ENCODE measurements at places on chromosomes 4 and X.
A peak's percentile ranks its signal among the peaks of the same experiment; 100 is the strongest.

GRCh38 chrX:154751203-154751668 lies 359 bp upstream of the GAB3 start:
- DNase-seq, result no peak

- no peak for DNase-seq
These were observed 1.9 kb upstream of the SEPTIN6 start for GRCh38 chrX:119694601-119695534.

- DNase-seq, result peak; percentile 5
These were observed 31.3 kb downstream of the DRD5 start for GRCh38 chr4:9812501-9813340.

DNA sequence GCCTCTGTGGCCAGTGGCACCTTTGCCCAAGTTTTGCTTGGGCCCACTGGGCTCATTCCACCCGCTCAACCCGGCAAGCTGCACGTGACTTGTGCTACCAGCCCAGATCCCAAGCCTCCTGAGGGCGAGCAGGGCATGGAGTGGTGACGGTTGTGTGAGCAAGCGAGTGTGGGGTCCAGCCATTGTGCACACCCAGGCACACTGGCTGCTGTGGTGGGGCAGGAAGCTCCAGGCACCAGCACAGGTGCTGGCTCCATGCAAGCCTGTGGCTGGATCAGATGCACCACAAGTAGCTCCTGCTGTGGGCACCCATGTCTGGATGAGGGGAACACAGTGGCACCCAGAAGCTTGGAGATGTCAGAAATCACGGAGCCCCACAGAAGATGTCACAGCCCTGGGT lies 557.0 kb upstream of the GNPDA2 start:
- no peak for DNase-seq

GRCh38 chr4:102390438-102390837 lies 45.2 kb upstream of the SLC39A8 start:
- DNase-seq, result peak; percentile 10

DNA sequence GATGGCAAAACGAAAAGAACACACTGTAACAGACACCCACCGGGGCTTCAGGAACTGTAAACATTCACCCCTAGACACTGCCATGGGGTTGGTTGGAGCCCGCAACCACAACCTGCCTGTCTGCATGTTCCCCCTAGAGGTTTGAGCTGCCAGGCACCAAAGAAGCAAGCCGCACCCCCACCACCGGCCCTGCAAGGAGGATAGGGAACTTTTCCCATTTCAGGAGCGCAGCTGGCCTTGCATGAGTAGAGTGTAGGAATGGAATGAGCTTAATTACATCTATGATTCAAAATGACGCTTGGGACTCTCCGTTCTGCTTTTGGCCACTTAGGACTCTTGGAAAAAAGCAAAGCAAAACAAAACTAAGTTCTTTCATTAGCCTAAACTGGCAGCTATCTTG lies 243.6 kb upstream of the CTSO start:
- no peak for DNase-seq

GRCh38 chr4:53557669-53558064 lies 33.6 kb downstream of the LNX1 start:
- DNase-seq, result no peak

DNA sequence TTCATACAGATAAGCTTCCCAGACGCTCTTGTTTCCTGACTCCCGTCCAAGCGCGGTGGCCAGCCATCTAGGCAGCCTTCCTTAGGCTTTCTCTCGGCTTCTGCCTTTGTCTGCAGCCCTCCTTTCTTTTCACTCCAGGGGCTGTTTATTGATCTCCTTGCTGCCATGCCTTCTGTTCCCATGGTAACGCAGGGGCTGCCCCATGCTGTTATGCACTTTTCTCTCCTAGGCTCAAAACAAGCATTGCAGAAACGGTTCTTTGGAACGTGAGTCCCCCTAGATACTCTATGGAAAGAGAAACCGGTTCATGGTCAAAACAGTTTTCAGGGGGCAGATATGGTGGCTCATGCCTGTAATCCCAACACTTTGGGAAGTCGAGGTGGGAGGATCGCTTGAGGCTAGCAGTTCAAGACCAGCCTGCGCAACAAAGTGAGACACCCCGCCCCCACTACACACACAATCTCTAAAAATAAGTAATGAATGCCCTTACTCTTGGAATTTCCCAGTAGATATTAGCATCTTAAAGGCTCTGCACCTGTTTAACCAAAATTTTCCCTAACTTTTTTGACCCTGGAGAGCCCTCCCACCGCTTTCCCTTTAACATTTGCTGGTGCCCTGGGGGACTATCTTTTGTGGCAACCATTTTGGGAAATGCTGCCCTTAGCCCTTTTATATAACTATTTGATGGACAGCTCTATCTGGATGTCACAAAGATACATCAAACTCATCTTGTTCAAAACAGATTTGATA lies 53.9 kb upstream of the ZNF157 start:
- no peak for DNase-seq

DNA sequence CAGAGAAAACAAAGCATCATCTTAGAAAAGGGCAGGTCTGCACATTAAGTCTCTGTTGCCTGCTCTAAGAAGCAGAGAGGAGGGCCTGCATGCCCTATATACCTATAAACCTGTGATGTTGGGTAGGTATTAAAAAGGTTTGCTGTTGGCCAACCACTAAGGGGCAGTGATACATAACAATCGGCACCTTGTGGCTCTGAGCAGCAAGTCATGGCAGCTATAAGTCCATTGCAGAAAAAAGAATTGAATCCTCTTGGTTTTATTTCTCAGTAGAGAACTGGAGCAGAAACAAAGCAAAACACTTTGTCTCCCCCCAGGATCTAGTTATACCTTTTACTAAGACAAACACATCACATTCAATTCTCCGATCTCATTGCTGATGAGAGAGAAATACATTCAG lies 1364.4 kb downstream of the STIM2 start:
- DNase-seq, result no peak

- DNase-seq, result no peak
These were observed 92.1 kb upstream of the WDFY3 start for GRCh38 chr4:85058551-85058950.

DNA sequence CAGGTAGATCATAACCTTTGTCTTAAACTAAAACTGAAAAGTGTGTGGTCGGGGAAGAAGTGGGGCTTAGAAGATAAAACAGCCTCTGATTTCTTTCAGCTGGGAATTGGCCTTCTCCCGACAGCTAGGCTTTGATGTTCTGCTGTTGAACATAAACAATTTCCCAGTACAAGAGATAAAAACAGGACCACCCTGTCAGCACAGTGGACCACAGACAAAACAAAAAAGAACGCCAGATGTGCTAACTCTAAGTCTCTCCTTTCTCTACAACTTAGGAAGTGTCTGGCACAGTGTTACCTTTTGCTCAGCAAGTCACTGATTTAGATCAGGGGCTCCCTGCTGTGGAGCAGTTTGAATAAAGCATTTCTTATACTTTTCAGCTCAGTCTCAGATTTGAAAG lies 87.5 kb upstream of the UXT start:
- no peak for DNase-seq

DNA sequence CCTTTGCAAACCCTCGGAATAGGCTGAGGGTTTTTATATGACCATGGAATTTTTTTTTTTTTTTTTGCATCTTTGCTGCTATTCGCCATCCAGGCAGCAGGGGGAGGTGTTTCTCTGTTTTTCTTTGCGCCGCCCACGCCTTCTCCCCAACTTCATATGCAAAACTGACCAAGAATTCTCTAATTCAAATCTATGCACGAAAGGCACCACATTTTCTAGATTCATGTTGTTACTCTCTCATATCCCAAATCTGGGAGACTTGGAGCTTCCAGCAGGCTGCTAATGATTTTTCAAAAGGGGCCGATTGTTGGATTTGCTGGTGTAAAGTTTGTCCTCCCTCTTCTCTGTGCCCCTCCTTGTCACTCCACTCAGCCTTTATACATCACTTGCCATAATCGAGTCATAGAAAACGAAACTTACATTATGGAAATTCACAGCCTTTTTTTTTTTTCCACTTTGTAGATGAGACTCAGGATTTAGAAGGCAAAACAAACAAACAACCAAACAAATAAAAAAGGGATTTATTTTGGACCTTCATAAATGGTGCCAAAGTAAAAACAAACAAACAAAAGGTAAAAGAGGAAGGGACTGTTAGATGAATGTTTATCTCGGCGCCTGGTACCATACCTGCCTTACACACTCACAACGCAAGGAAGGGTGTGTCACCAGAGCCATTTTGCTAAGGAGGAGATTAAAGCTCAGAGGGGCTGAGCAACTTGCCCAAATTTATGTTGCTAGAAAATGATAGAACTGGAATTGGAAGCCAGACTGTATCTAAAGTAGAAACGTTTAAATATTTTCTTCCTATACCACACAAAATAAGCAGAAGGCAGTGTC lies 29.3 kb upstream of the BOD1L1 start:
- peak; percentile 31 for DNase-seq

DNA sequence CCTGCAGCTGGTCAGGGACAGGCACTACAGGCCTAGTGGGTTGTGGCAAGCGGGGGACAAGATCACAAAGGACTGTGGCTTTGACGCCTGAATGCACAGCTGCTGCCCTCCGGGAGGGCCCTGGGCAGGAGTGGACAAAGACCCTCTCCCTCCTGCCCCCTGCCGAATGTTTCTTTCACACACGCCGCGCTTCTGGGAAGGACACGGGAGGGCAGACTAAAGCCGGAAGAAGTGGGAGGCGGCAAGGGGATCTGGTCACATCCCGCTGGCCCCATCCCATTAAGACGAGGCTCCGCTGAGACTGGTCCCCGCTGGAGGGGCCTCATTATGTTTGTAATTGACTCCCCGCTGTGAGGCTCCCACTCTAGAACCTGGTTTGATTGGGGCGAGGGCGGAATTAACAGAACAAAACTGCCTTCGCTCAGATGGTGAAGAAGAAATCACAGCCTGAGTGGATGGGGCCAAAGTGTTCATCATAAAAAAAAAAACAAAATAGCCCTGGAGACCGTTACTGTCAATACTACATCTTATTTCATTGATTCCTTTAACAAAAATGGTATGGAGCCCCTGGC lies 37.8 kb upstream of the PSAPL1 start:
- DNase-seq, result no peak

DNA sequence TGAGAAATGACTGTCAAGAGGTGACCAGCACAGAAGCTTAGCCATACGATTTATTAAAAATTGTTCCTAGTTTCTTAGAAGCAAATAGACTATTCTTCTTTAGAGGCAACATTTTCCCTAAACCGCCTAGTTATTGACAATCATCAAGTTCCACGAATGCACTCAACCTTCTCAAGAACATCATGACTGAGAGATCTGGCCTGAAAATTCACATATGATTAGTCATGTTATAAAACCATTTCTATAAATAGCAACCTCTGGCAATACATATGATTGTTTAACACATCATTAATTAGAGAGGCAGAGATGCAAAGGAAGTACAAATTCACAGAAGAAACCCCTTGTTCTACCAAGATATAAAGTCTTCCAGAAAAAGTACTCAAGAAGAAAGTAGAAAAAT lies 6.7 kb downstream of the NUP62CL start:
- DNase-seq, result no peak

GRCh38 chr4:16162891-16163290 lies 63.4 kb downstream of the TAPT1 start:
- no peak for DNase-seq

DNA sequence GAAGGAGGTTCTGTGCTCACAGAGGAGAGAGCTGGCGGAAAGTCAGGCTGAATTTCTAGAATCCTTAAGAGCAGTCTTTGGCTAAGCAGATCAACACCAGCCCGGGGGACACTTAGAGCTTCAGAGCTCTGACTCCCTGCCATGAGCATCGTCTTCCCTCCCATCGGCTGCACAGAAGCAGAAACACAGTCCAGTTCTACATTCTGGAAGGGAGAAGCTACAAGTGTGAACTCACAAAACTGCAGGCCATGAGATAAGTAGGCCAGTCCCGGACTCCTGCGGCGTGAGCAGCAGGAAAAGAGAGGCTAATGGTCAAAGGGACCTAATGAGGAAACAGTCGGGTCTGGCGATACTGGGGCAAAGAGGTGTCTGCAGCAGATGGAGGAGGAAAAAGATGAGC lies 211.5 kb downstream of the DHX15 start:
- DNase-seq, result no peak

DNA sequence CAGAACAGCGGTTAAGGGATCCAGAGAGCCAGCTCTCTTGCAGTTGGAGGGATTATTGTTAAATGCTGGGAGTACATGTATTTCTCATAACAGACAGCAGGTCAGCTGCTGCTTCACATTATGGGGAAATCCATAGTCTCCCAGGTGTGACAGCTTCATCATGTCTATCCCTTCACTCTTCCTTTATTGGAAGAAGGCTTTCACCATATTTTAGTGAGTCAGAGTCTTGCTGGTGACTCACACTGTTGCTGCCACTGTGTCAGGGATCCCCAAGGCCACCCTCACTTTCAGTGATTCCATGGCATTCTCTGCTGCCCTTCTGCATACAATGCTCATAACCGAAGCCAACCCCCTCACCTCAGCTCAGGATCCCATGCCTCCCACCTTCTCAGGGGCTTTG lies 32.9 kb upstream of the PAGE5 start:
- no peak for DNase-seq

DNA sequence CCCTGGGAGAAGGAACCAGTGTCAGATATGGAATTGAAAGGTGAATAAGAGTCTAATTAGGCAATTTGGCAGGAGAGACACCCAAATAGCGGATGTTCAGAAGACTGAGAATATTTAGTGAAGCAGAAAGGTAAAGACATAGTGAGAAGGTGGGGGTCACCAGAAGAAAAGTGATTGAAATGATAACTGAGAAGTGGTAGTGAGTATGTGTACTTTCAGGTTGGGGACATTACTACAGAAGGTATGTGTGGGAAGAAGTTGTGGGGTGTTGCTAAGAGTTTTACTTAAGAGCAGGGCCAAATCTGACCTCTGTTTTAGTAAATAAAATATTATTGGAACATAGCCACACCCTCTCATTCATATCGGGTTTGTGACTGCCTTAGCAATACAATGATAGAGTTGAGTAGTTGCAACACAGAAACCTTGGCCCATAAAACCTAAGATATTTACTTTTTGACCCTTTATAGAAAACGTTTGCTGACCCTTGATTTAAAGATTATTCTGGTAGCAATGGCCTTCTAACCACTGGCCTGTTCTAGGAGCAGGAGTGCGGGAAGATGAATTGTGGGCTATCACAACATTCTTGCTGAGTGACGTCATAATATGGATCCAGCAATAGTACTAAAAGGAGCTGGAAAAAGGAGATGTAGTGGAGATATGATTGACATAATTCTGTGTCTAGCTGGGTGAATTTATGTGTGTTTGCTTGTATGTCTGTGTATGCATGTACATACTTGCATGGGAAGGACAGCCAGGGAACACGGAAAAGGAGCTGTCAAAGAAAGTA lies 115.3 kb downstream of the HS3ST1 start:
- DNase-seq, result peak; percentile 2
